ENCODE measurements at places on chromosomes 16 and 17. TPM values are rescaled to one million over a fixed set of nuclear protein-coding genes. Genes with fewer than 3 reads are reported as not detected.

The NDUFB10 gene
- 252 TPM for total RNA-seq

The DPEP3 gene
- total RNA-seq: not detected

The KRTAP1-5 gene
- total RNA-seq: not detected

The TANGO6 gene
- total RNA-seq: 6.9 TPM

The DERL2 gene
- total RNA-seq: 111 TPM

The MKS1 gene
- total RNA-seq: 10.3 TPM

The CHST4 gene
- total RNA-seq: not detected

The ARL16 gene
- 57.9 TPM for total RNA-seq

The ZNF629 gene
- total RNA-seq: 18.0 TPM

The EVI2A gene
- not detected for total RNA-seq

The CES5A gene
- not detected for total RNA-seq

The CA4 gene
- 0.30 TPM for total RNA-seq

The FADS6 gene
- not detected for total RNA-seq

The C17orf50 gene
- 0.14 TPM for total RNA-seq

The PTX4 gene
- not detected for total RNA-seq

The DNAI2 gene
- total RNA-seq: not detected

The GDPD3 gene
- 2.1 TPM for total RNA-seq

The FCSK gene
- total RNA-seq: 4.5 TPM

The PIK3R6 gene
- total RNA-seq: not detected

The SGSM2 gene
- total RNA-seq: 43.8 TPM

The CCDC47 gene
- total RNA-seq: 102 TPM

The ZNF385C gene
- total RNA-seq: 0.32 TPM

The AANAT gene
- total RNA-seq: 0.26 TPM

The WNT9B gene
- total RNA-seq: not detected

The PDF gene
- total RNA-seq: 36.4 TPM

The CES3 gene
- 2.5 TPM for total RNA-seq

The SLC35G6 gene
- not detected for total RNA-seq

The ASPHD1 gene
- 27.5 TPM for total RNA-seq

The TAT gene
- total RNA-seq: not detected

The TBC1D3C gene
- 0.07 TPM for total RNA-seq

The UTS2R gene
- not detected for total RNA-seq

The BAIAP3 gene
- total RNA-seq: 0.94 TPM

The MYH8 gene
- not detected for total RNA-seq

The DUSP3 gene
- total RNA-seq: 59.5 TPM

The ASIC2 gene
- 2.2 TPM for total RNA-seq

The GCGR gene
- 0.55 TPM for total RNA-seq

The MNT gene
- 15.0 TPM for total RNA-seq

The TNS4 gene
- 213 TPM for total RNA-seq

The CES4A gene
- total RNA-seq: 2.3 TPM

The TMEM114 gene
- total RNA-seq: not detected

The RAI1 gene
- 37.8 TPM for total RNA-seq

The TPPP3 gene
- total RNA-seq: 14.2 TPM

The PITPNM3 gene
- total RNA-seq: 2.0 TPM

The SRSF1 gene
- 251 TPM for total RNA-seq

The KRT9 gene
- total RNA-seq: not detected

The TIMP2 gene
- total RNA-seq: 242 TPM

The GSE1 gene
- total RNA-seq: 22.2 TPM

The SAP30BP gene
- total RNA-seq: 120 TPM

The CA10 gene
- total RNA-seq: not detected

The HDAC5 gene
- 14.3 TPM for total RNA-seq

Measured in A549 treated with GW870086 at 1 μM for 4 hours (cell line).